Osteocyte (in vitro differentiated cells): ENCODE measurements at places on chromosomes 7 and 10. TPM values are rescaled to one million over a fixed set of nuclear protein-coding genes. Genes with fewer than 3 reads are reported as not detected.

DNA sequence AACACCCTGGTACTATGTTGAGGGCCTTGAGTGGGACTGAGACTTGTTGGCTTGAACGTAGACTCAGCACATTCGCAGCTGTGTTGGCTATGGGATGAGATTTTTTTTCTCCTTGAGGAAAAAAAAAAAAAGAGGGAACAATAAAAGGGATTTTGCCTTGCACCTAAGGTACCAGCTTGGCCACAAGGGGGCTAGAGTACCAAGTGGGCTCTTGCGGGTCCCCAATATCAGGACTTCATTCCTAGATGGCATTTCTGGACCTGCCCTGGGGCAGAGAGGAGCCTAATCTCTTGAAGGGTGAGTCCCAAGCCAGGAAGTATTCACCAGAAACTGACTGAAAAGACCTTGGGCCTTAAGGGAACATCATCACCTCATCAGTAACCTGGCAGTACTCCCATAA, 1083.6 kb upstream of the PHF14 start:
- no peak for DNase-seq

The GJD4 gene
- total RNA-seq: not detected in 2 replicates

GRCh38 chr10:77068969-77069368, 568.6 kb downstream of the KCNMA1 start:
- peak; percentile 34 for DNase-seq

- no peak for DNase-seq
These were observed 191.1 kb downstream of the ZMYND11 start for GRCh38 chr10:326350-326749.

DNA sequence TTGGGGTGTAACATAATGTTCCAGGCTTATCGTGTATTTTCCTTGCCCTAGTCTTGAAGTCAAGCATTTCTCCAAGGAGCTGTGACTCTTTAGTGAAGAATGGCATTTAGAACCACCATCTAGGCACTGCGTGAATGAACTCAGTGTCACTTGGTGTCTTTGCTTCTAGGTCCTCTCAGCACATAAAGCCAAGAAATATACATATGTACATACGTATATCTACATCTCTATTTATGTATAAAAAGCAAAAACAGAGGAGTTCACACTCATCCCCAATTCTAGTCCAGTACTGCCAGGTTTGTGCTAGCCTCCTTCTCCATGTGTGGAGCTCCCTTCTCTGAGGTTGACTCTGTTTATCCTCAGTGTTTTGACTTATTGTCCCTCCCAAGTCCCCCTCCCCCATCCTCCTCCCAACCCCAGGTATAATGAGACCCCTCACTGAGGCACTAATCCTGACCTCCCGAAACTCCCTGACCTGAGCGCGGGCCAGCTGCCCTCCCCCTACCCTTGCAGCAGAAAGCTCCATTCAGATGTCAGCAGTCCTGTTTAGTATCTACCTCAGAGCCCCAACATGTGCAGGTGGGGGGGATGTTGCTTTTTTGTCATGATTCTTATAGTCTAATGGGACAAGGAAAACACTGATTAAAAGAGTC, 61.5 kb downstream of the GDI2 start:
- DNase-seq: no peak

The MMP21 gene
- total RNA-seq: 0.18 TPM in 1 of 2 replicates, not detected in the other

GRCh38 chr10:6802759-6803426, 222.8 kb upstream of the PRKCQ start:
- no peak for DNase-seq

DNA sequence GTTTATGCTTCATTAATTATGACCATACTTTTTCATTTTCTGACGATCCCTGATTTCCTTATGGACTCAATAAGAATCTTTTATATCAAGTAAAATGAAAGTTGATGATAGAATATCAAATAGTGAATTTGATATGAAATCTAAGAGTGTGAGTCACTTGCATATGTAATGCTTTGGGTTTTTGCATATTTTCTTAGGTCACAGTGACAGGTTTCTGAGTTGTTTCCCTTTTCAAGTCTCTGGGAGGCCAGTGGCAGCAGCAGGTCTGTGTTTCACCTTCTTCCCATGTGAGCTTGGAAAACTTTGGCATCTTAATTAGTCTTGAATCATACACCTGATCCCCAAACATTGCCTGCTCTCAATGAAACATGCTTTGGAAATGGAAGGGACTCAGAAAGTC, 34.7 kb upstream of the GJD4 start:
- no peak for DNase-seq

DNA sequence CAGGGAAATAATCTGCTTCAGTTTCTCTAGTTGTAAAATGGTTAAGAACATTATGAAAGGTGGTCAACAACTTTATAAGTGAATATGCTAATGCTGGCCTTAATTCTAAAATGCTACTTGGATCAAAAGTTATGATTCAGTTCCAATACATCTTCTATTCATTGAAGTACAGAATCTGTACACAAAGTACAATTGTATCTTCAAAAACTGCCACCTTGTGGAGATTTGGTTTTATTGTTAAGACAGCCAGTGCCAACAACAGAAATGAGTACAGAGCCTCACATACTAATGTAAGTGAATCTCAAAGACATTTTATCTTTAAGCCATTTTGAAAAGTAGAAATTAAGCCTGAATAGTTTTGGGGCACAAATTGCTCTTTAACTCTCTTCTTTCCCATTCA, 194.0 kb downstream of the CFTR start:
- no peak for DNase-seq

The GNG11 gene
- total RNA-seq: 49.6 and 49.7 TPM in 2 replicates

The HOXA2 gene
- not detected in 2 replicates for total RNA-seq

- DNase-seq: no peak
These were observed 6.1 kb upstream of the CCL24 start for GRCh38 chr7:75819711-75820110.

- DNase-seq: no peak
These were observed 181.3 kb downstream of the CDK14 start for GRCh38 chr7:90777465-90777864.

The SLC26A5 gene
- not detected in 2 replicates for total RNA-seq

The GSTO2 gene
- 0.31 and 0.54 TPM in 2 replicates for total RNA-seq

The SDK1 gene
- 5.4 and 5.6 TPM in 2 replicates for total RNA-seq

DNA sequence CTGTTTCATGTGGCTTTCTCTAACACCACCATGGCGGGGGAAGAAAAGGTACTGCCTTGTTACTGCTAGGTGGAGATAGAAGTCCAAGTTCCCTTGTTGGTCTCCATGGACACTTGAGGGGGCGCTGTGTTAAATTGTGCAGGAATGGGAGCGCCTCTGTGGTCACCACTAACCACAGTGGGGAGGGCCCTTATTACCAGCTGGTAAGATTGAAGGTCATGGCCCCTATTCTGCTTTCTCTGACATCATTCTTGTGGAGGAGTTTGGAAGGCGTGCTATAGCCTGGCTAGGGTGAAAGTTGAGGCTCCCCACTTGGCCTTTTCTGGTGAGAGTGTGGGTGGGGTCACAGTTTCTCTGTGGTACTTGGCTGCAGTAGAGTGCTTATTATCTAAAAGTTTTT, 14.9 kb upstream of the MXI1 start:
- DNase-seq: peak; percentile 49

DNA sequence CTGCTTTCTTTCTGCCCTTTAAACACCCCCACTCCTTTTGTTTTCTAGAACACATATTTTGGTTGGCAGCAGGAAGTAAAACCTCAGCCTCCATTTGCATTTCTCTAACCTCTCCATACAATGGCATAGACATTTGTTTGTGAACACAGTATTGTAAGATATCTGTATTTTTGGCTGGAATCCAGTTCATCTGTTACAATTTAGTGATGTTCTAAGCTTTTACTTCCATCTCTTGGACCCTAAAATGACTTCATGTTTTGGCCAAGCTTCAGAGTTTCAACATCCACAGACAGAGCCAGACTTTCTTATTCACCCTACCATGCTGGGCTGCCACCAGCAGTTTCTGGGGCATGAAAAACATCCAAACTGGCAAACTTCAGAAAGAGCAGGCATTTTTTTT, 21.1 kb upstream of the AUTS2 start:
- DNase-seq: no peak

DNA sequence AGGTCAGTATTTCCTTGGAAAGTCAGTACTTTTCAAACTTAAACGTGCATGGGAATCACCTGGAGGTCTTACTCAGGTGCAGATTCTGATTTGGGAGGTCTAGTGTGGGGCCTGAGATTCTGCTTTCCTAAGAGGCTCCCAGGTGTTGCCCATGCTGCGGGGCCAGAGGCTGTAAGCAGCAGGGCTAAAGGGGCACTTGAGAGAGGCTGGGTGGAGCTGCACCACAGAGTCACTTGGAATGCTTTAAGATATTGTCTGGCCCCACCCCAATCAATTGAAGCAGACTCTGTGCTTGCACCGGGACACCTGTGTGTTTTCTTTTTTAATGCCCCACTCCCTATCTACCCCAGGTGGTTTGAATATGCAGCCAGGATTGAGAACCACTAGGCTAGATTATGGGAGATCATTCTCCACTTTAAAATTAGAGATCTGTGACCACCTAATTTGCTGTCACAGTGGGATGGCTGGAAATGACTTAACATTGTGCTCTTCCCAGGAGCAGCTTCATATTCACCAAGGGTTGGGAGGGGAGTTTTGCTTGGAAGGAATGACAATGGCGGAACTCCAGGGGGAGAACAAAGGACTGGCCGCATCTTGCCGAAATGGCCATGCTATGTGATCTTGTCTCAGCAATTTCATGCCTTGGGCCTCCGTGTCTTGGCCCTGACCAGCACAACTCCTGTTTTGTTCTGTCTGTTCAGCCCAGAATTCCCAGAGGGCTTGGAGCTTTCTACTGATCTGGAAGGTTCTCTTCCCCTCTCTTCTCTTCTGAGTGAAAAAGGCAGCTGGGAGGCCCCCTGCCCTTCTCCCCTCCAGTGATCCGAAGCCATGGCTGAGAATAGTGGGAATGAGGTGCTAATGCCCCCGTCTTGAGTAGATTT, 80.2 kb downstream of the FAM241B start:
- DNase-seq: no peak

The FXYD4 gene
- total RNA-seq: not detected in 2 replicates

DNA sequence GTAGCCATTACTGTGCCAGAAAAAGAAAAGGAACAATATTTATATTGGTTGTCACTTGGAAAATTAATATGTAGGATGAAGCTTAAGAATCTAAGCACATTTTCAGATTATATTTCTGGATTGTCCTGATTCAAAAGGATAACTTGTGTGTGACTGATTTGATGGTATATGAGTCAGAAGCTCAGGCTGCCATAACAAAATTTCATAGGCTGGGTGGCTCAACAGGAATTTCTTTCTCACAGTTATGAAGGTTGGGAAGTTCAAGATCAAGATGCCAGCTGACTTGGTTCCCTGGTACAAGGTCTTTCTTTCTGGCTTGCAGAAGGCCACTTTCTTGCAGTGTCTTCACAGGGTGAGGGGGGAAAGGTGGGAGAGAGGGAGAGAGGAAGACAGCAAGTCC, 108.5 kb downstream of the ST7 start:
- no peak for DNase-seq

DNA sequence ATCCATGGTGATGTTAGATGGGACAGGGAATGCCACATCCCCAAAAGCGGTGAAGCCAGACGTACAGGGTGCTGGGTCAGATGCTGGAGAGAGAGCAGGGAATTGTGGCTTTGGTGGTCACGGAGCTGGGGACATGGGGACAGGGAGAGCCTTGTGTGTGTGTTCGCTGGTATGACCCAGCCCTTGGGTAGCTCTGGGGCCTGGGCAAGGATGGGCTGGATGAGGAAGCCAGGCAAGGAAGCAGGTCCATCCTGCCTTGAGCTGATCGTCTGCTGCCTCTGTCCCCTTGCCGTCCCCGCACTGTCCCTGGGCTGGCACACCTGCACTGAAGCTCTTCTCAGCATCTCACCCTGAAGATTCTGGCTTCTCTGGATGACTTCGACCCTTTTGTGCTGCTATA, 15.4 kb upstream of the CLDN4 start:
- no peak for DNase-seq

DNA sequence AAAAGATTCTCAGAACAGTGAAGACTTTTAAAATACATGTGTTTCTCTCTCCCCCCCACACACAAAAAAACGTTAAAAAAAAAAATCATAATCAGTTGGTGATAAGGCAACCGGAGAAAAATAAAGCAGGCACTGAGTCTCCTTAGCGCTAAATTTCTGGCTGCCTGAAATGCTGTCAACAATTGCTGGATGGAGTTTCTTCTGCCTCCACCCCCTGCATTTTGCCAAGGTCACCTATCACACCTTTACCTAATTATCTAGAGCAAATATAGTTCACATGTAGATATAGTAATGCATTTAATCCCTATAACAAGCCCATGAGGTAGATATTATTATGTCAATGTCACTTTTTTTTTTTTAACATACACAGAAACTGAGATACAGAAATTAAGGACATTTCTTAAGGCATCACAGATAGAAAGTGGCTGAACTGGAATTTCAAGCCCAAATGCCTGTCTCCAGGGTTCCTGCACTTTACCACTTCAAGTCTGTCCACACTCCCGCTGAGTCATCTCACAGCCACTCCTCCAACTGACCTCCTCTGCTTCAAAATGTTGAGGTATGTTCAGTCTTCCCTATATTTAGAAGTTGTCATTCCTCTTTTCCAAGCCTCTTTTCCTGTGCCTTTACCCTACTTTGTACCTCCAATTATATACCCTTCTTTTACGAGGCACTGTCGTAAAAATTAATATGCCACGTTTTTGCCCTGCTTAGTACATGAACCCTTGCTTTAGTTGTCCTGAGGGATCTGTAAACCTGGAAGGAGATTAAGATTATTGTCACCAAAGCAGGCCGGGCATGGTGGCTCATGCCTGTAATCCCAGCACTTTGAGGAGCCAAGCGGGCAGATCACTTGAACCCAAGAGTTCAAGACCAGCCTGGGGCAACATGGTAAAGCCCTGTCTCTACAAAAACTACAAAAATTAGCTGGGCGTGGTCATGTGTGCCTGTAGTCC, 72.8 kb upstream of the MPP7 start:
- no peak for DNase-seq

The TAS2R39 gene
- not detected in 2 replicates for total RNA-seq

GRCh38 chr7:158810846-158811245, 18.5 kb downstream of the ESYT2 start:
- no peak for DNase-seq

The ACTR3C gene
- not detected in 2 replicates for total RNA-seq

DNA sequence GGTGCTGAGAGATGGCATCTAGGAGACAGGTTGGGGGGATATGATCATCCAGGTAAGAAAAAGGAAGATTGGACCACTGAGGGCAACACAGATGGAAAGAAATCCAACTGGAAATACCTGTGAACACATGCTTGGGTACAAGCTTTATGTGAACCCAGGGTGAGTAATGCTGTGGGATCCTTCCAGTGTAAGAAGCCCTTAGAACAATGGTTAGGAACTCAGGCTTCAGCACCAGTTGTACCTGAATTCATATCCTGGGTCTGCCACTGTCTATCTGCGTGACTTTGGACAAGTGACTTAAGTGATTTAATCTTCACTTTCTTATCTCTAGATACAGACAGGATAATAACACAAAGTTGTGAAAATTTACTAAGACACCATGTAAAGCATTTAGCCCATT, 131.0 kb downstream of the ST7 start:
- no peak for DNase-seq
